Stomach (tissue), 19 donors: ENCODE measurements at places on chromosomes 3 and 15. TPM values are rescaled to one million over a fixed set of nuclear protein-coding genes. Genes with fewer than 3 reads are reported as not detected.

- no peaks in the 10 kb centered on the region for H3K4me1 ChIP-seq
- no peak overlapping the region for H3K4me3 ChIP-seq
- DNase-seq, result no peak
- H3K27me3 ChIP-seq, result no peaks in the 10 kb centered on the region
- no peaks in the 10 kb centered on the region for H3K36me3 ChIP-seq
These were observed 100.1 kb downstream of the TPRA1 start for GRCh38 chr3:127490271-127491023.

DNA sequence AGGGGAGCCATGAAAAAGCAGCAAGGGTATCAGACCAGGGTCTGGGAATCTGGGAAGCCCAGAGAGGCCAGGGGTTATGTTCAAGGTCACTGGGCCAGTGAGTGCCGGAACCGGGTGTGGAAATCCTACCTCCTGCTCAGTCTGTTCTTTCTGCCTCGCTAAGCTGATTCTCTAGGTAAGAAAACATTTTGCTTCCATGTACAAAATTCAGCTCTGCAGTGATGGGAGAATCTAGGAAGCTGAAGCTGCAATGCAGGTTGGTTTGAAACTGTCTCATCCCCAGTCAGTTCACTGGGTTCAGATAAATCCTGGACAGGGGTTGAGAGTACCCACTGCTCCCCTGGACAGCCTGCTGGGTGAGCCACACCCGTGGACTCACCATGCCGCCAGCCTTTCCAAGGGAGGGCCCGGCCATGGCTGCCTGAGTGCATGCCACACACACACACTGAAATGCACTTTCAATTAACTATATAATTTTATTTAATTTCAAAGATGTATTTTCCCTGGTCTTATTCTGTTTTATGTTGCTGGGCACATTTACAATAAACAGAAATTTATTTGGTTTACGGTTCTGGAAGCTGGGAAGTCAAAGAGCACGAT is 108.4 kb downstream of the CORO2B start:
- H3K27ac ChIP-seq, result no peak overlapping the region
- H3K27me3 ChIP-seq, result no peaks in the 10 kb centered on the region
- DNase-seq, result no peak
- H3K36me3 ChIP-seq, result no peaks in the 10 kb centered on the region
- H3K4me1 ChIP-seq, result no peaks in the 10 kb centered on the region

DNA sequence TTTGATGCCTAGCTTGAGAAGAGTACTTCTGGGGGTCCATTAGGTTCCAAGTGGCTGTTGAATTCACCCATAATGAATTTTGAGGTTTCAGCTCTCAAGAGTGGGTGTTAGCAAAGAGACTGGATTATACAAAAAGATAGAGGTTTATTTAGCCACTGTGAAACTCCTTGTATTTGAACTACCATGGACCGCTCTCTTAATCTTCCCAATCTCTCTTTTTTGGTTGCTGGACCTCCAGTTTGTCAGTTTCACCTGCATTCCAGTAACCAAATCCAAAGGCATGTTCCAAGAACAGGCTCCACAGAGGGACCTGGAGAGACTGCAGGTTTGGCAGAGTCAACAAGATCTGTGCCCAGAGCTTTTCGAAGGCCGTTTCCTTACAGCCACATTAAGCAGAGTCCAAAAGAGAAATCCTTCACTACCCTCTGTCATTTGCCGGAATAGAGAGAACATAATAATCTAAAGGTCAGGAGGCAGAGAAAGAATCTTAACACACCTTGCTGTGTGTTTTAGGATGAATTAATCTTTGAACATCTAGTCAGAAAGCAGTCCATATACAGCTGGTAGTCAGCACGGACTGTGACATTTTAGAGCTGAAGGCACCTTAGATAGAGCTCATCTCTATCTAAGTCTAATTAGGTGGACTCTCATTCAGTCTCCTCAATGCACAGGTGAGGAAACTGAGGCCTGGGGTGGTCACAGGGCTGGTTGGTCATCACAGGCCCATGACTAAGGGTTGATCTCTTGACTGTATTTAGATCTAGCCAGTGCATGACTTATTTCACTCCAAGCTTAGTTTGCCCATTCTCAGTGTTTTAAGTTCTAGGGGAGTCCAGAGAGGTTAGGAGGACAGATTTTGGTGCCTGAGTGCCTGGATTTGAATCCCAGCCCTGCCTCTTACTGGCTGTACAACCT is 1.3 kb downstream of the ABHD2 start:
- H3K4me1 ChIP-seq, result peaks cover 49% of the 10 kb centered on the region
- H3K4me3 ChIP-seq, result peak overlapping the region; percentile 90
- H3K36me3 ChIP-seq, result no peaks in the 10 kb centered on the region
- peak overlapping the region; percentile 92 for H3K27ac ChIP-seq

DNA sequence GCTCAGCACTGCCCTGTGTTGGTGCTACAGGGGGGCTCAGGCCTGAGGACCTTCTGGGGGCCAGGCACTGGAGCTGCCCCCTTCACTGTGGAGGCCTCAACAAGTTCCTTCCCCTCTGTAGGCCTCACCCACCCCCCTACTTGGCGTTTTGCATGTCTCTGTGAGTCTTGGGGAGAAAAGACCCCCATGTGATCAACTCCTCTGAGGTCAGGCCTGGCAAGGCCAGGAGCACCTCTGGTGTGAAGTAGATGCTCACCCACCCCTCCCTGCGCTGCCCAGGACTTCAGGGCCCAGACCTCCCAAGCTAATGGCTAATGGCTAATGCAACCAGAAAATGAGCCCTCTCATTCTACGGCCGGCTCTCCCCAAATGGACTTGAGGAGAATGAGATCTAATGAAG is 34.2 kb upstream of the CHRNB4 start:
- no peak overlapping the region for H3K4me3 ChIP-seq
- DNase-seq, result no peak
- no peak overlapping the region for H3K27ac ChIP-seq

GRCh38 chr3:56835650-56836227 is 34.0 kb upstream of the ARHGEF3 start:
- H3K4me1 ChIP-seq, result no peaks in the 10 kb centered on the region
- no peaks in the 10 kb centered on the region for H3K27me3 ChIP-seq
- no peak for DNase-seq
- H3K27ac ChIP-seq, result no peak overlapping the region
- no peak overlapping the region for H3K4me3 ChIP-seq
- no peaks in the 10 kb centered on the region for H3K36me3 ChIP-seq

DNA sequence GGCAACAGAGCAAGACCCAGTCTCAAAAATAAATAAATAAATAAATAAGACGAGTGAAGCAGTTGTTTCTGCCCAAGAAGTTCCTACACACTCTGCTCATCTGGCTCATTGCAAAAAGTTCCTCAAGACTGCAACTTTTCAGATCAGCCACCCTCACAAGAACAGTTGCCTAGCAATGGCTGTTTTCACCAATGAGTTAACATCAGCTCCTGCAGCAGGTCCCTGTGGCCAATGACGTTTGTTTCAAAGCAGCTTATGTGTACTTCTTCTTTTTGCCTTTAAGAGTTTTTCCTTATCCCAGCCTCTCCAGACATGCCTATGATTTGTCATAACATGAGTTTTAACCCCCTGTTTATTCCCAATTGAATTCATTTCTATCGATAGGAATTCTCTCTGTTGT is 118.4 kb upstream of the SPRED1 start:
- H3K4me3 ChIP-seq, result no peak overlapping the region
- no peak for DNase-seq
- no peaks in the 10 kb centered on the region for H3K27me3 ChIP-seq
- no peaks in the 10 kb centered on the region for H3K36me3 ChIP-seq

- no peak for DNase-seq
- no peak overlapping the region for H3K27ac ChIP-seq
- H3K36me3 ChIP-seq, result no peaks in the 10 kb centered on the region
These were observed 365.1 kb upstream of the PLSCR5 start for GRCh38 chr3:146970236-146970635.

KIF23 gene
- polyA plus RNA-seq, result 2.1 TPM

SPINK8 gene
- not detected for polyA plus RNA-seq

KY gene
- polyA plus RNA-seq, result 0.12 TPM

KLHL18 gene
- 21.0 TPM for polyA plus RNA-seq
